Retinal pigment epithelial cell (primary cell): ENCODE measurements at places on chromosomes 2 and 18.

DNA sequence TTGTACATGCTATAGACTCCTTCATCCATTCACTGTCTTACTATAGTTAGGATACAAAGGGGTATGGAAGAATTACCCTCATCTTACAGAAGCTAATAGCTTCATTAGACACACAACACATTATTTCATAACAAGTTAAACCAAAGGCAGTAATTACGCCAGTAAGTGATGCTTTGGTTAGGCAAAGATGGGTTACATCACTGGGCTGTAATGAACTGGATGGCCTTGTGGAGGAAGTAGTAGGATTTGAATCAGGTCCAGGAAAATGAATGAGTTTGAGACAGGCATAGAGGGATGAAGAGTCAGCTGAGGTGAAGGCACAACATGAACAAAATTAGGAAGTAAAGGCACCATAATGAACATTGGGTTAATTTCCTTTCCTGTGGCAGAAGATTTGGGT, 80.1 kb downstream of the SOCS6 start:
- no peak for DNase-seq

DNA sequence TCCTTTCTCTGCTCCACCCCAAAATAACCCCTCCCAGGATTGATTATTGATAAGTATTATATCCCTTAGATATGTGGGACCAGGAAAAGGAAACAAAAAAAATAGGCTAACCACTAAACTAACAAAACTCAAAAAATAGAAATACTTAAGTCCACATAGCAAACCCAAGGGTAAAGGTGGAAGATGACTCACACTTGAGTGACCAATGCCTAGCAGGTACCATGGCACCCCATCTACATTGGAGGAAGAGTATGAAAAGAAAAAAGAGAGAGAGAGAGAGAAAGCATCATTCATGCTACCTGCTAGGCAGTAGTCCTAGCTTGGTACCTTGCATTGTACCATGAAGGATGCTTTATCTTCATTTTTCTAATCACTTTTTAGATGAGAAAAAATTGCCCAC, 6.3 kb downstream of the EXOC6B start:
- DNase-seq = no peak

GRCh38 chr2:235467588-235467987, 26.3 kb upstream of the AGAP1 start:
- no peak for DNase-seq

DNA sequence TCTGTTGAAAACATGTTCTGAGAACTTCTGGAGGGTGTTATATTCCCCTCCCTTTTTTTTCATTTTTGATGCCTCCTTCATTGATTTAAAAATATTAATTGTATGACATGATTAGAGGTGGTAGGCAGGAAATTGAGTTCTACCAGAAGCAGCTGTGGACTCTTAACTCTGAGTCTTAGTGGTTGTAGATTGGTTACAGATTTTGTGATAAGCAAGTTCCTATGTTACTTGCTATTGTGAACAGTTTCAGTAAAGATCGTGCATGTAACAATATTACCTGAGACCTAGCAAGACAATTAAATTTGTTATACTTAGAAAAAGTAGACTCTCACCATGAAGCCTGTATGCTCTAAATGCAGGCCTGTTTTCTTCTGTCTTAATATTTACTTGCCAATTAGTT, 88.1 kb downstream of the PRPF40A start:
- no peak for DNase-seq

GRCh38 chr2:119696005-119696404, 17.0 kb downstream of the TMEM177 start:
- DNase-seq = no peak

DNA sequence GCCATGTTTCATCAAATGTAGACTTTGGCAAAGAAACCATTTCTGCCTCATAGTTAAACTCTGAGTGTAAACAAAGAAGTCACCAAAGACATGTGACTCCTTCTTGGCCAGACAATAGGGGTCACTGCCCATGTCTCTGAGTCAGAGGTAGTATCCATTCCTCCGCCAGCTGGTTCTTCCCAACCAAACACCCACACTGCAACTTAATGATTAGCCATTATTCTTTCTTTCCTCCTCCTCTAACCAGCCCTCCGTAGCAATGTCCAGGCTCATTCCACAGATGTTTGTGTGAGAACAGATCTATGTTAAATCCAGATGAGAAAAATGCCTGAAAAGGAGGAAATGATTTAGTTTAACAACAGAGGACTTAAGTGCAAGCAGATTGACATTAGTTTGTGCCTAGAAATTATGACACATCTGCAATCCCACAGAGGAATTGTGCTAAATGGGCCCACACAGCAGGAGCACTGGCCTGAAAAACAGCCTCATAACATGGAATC, 127.9 kb upstream of the SH3BP4 start:
- DNase-seq = peak; percentile 77

- DNase-seq = no peak
Observed at GRCh38 chr2:31433541-31433940, 19.0 kb upstream of the XDH start.
